ENCODE measurements at places on chromosomes 5 and 9. TPM values are rescaled to one million over a fixed set of nuclear protein-coding genes. Genes with fewer than 3 reads are reported as not detected.

Gene CCNO
- 0.32 TPM for total RNA-seq

Gene CD274
- total RNA-seq, result 5.5 TPM

Gene TSSK1B
- 0.52 TPM for total RNA-seq

DNA sequence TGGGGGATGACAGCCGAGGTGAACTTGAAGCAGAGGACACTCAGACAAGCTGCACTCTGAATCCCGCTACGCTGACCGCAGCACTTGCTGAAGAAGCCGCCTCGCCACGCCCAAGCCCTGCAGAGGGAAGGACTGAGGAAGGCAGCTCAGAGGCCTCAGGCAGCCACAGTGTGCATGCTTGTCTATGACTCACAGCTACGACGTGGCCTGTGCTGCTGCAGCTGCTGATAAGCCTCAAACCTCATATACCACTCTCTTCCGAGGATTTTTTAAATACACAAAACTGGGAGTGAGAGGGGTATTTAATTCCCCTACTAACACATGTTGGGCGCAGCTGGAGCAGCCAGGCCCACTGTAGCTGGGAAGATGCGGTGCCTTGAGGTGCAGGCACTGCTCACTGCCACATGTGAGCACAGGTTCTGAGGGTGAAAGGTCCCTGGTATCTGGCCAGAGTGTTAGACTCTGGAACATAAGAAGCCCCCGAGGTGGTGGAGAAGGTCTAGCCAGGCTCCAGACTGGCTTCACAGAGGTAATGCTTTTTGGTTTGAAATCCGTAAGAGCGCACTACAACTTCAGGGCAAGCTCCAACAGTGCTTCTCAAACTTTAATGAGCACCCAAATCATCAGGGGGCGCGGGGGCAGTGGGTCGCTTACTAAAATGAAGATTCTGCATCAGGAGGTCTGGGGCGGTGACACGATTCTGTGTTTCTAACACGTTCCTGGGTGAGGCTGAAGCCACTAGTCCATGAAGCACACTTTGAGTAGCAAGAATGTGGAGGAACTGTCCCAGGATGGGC, 196.8 kb downstream of the AUH start:
- DNase-seq, result peak; percentile 99

- no peak for DNase-seq
Measured at GRCh38 chr9:136928591-136928990, 15.9 kb downstream of the FBXW5 start.
